ENCODE measurements at places on chromosomes 2 and 18. TPM values are rescaled to one million over a fixed set of nuclear protein-coding genes. Genes with fewer than 3 reads are reported as not detected.

GBX2 gene
- total RNA-seq: 22.2 TPM

EVX2 gene
- total RNA-seq: 0.16 TPM

CGREF1 gene
- total RNA-seq: 13.7 TPM

EXOC6B gene
- 25.2 TPM for total RNA-seq

TAF4B gene
- 3.3 TPM for total RNA-seq

MRO gene
- 0.38 TPM for total RNA-seq

DNA sequence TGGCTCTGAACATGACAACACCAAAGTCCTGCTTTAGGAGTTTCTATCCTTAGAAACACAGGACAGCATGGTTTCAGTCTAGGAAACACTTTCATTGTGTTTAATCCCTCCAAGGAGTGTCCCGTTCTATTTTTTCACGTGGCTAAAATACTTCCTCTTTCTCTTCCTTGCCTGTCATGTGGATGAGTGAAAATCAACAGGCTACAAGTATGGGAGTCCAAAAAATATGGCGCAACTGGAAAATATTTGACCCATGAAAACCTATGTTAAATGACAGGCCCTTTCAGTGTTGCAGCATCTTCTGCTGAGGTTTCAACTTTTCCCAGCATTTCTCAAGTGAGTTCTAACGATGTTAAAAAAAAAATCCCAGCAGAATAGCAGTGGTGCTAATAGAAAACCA lies 146.3 kb downstream of the LAMA3 start:
- ATAC-seq: no peak

- ATAC-seq: no peak
Observed at GRCh38 chr18:6363216-6363615, 51.5 kb downstream of the L3MBTL4 start.

GRCh38 chr2:121532347-121532766 lies 1.7 kb downstream of the RNU4ATAC start:
- no peak for ATAC-seq

DNA sequence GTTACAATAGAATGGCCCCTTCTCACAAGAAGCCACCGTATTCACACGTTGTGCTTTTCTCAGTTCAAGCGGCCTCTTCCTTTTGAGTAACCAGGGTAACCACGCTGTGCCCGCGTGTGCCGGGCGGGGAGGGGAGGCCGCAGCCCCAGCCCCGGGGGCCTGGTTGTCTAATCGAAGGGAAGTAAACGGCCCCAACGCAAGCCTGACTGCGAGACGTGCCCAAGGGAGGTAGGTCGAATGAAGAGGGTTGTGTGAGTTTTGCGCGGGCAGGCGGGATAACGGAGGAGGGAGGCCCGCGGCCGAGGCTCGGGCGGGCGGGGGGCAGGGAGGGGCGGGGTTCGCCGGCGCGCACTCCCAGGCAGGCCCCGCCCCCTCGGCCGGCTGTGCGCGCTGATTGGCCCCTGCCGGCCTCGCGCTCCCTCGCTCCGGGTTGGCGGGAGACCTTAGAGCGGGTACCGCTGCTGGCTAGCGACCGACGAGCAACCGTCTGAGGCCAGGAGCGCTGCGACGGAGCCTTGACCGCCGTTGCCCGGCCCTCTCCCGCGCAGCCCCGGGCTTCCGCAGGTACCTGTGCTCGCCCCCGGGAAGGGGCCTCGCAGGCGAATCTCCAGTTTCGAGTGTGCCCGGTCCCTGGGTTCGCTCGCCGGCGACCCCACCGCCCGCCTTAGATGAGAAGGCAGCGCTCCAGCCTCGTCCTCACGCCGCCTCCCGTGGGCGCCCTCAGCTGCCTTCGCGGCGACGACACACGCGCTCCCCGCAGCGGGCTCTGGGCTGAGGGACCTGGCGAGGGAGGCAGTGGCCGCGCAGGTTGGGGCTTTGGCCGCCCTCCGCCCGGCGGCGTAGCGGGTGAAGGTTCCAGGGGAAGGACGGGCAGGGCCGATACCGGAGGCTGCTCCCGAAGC lies at the start of gene SPDYA:
Gene SPDYA, plus strand, starts transcription at position 451 of the 902 bp plus-strand sequence. CDS start 5,181 bp downstream, outside the sequence.
- peak; percentile 89 for ATAC-seq

DNA sequence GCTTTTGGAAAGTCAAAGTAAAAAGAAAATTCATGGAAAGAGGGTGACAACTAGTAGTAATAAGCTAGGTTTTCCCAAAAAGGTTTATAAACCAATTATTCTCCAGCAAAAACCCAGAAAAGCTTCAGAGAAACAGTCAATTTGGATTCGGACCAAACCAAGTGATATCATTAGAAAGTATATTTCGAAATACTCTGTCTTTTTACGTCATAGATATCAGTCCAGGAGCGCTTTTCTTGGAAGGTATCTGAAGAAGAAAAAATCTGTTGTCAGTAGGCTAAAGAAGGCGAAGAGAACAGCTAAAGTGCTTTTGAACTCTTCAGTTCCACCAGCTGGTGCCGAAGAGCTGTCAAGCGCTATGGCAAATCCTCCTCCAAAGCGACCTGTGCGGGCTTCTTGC lies 36.6 kb downstream of the ZDBF2 start:
- no peak for ATAC-seq

GRCh38 chr18:63909870-63910269 lies 2.1 kb downstream of the SERPINB10 start:
- ATAC-seq: no peak

DNA sequence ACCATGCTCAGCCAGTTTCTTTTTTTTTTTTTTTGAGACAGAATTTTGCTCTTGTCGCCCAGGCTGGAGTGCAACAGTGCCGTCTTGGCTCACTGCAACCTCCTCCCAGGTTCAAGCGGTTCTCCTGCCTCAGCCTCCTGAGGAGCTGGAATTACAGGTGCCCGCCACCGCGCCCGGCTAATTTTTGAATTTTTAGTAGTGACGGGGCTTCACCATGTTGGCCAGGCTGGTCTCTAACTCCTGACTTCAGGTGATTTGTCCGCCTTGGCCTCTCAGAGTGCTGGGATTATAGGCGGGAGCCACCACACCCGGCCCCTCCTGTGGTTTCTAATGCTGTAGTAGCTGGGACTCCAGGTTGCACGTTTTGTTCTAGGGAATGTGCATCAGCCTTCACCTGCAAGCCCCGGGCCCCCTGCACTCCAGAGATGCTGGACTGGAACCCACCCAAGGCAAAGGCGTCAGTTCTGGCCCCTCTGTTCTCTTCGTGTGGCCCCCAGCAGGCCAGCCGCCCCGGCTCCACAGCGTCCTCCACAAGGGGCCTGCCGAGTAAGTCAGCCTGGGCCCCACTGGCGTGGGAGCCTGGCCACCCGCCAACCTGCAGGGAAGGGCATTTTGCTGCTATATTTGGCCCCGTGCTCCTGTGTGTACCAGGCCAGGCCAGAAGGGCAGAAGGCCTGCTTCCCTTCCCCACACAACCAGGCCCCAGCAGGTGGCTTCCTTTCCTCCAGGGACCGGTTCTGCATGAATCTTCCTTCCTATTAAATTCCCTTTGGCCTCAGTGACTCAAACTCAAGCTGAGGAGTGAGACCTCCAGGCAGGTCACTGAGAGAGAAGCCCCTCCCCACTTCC lies 25.7 kb upstream of the B3GNT7 start:
- ATAC-seq: no peak

- ATAC-seq: no peak
Observed at GRCh38 chr2:213806125-213806726, 522.0 kb downstream of the SPAG16 start.

GRCh38 chr2:72669121-72669520 lies 156.7 kb downstream of the EXOC6B start:
- no peak for ATAC-seq

DNA sequence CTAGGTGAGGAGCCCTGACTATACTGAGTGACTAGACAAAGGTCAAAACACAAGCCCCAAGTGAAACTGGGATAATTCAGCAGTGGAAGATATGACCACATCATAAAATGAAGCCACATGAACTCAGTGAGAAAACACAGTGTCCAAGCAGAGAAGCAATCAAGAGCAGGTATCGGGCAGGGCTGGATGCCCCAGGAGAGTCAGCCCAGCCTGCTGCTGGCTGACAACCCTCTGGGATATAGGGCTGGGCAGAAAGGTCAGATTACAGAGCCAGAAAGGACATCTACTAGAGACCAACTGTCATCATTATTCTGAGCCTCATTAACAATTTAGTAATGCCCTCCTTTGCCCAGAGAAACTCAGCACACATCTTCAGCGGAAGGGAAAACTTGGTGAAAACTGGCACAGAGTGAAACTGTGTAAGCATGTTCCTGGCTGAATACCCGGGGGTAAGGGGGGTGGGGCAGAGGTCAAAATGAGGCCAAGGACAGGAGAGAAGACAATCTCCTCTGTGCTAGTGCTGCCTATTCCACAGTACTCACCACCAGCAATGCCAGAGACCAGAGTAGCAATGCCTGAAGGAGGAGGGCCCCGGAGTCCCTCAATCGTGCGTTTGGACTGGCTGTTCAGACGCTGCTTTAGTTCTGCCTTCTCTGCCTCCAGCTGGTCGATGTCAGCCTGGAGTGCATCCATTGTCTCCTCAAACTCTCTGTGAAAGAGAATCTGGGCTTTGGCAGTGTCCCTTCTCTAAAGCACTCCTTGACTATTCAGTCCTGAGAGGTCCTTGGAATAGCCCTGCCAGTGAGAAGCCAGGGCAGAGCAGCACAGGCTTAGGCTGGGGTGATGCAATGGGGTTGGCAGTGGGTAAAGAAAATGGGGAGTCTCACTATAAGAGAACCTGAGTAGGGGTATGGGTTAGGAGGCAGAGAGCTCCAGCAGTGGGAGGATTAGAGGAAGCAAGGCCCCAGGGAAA lies 15.3 kb downstream of the DCTN1 start:
- ATAC-seq: no peak

GRCh38 chr2:129742415-129743180 lies 236.9 kb upstream of the RAB6C start:
- ATAC-seq: no peak

DNA sequence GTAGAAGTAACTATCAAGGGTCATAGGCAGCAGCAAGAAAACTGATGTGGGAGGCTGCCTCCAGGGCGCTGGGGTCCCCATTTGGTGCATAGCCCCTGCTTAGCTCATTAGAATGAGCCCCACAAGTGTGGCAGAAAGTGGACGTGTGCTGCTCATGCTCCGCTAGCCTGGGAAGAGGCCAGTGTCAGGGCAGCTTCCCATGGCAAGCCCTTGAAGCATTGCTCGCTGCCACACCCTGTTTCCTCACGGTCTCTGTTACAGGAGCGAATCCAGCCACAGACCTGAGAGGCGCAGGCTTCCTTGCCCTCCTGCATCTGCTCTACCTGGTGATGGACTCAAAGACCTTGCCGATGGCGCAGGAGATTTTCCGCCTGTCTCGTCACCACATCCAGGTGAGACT lies 22.5 kb downstream of the ELMOD3 start:
- ATAC-seq: no peak

GRCh38 chr18:49094979-49095632 lies 144.3 kb upstream of the SMAD7 start:
- no peak for ATAC-seq

- ATAC-seq: no peak
Observed at GRCh38 chr2:134623796-134624195, 95.0 kb downstream of the TMEM163 start.
